ENCODE measurements at places on chromosomes 13 and 19.
A peak's percentile ranks its signal among the peaks of the same experiment; 100 is the strongest.

- no peak for DNase-seq
Observed at GRCh38 chr13:23703246-23703860, 133.1 kb downstream of the TNFRSF19 start.

DNA sequence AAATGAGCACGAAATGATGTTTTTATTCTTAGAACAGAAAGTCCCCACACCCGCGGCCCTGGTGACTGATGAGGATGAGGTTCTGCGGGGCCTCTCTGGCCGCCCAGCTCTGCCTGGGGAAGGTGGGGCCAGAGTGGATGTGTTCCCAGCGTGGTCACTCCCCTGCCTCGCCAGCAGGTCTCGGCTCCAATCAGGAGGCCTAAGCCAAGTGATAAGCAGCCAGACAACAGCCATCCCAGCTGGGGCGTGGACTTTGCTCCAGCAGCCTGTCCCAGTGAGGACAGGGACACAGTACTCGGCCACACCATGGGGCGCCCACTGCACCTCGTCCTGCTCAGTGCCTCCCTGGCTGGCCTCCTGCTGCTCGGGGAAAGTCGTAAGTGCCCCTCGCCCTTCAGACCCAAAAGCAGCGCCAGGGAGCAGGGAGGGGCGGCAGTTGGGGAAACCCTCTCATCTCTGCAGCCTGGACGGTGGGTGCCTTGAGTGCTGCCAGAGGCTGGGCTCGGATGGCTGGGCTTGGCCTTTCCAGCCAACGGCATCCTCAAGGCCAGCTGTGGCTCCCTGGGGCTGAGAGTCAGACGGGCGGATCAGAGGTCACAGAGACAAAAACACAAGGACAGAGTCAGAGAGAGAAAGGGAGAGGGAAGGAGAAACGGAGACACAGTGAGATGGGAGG lies at the start of gene F10:
Gene F10, plus strand, starts transcription at position 250 of the 676 bp plus-strand sequence. Its CDS starts 57 bp downstream, at position 307.
- peak; percentile 92 for DNase-seq

- no peak for DNase-seq
Observed at GRCh38 chr19:3274942-3275582, 50.6 kb downstream of the CELF5 start.

- DNase-seq = no peak
Observed at GRCh38 chr13:31088826-31089420, 72.8 kb downstream of the HSPH1 start.

DNA sequence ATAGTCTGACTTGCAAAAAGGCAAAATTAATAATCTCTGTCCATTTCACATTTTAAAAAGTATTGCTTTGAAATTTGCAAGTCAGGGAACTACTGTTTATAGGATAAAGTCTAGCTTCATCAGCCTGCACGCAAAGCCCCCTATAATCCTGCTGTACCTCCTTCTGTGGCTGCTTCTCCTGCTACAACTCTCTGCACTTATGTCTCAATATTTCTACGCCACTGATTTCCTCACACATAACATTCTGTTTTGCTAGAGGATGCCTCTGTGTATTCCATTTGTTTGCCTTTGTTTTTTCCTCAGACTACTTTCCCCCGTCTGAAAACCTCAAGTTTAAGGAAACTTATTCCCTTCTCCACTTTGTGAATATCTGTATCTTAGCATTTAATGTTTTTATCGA lies 389.9 kb downstream of the RFC3 start:
- DNase-seq = no peak

GRCh38 chr13:106477303-106477702 lies 58.2 kb downstream of the EFNB2 start:
- DNase-seq = no peak

DNA sequence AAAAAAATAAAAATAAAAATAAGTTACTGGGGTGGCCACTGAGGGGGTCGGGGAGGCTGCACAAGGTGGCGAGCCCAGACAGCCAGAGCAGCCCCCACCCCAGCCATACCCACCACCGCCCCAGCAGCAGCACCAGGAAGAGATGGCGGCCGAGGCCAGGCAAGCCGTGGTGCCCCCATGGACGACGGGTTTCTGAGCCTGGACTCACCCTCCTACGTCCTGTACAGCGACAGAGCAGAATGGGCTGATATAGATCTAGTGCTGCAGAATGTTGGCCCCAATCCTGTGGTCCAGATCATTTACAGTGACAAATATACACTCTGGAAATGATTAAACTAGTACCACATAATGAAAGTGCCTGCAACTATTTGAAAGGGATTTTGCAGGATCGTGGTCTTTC lies 71.6 kb upstream of the ZDHHC20 start:
- DNase-seq = no peak

GRCh38 chr19:10271543-10272086 lies 695 bp downstream of the ICAM1 start:
- DNase-seq = no peak

GRCh38 chr19:5097959-5098623 lies 129.2 kb downstream of the KDM4B start:
- no peak for DNase-seq

GRCh38 chr13:82501834-82502233 lies 1380.4 kb downstream of the SLITRK1 start:
- no peak for DNase-seq

- no peak for DNase-seq
Observed at GRCh38 chr19:14566712-14567077, 5.2 kb downstream of the NDUFB7 start.

DNA sequence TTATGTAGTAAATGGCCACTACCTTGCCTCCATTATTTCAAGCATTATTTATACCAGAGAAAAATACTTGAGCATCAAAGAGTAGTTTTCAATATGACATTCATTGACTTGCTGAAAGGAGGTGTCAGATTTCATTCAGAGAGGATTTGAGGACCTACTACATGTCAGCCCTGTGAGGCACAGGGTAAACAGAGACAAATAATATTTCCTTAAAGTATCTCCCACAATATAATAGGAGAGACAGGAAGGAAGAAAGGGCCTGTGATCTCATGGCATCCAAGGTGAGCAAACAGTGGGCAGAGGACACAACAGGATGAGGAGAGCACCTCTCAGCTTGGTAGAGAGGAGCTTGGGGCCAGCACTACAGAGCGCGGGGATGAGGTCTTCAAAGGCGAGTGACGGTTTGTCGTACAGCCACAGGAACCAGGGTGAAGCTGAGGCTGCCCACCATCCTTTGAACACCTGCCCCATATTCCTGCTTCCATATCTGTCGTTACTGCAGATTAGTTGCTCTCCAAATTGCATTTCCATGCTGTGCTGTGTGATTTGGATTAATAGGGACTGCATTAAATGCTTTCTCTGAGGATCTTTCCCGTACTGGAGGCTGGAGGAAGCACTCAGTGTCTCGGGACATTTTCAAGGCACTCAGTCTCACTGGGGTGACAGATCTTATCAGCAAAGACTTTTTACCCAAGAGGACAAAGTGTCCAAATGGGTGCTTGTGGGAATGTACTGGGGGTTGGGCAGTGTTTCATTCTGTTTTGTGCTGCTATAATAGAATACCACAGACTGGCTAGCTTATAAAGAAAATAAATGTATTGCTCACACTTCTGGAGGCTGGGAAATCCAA lies 59.2 kb downstream of the GJA3 start:
- DNase-seq = no peak

DNA sequence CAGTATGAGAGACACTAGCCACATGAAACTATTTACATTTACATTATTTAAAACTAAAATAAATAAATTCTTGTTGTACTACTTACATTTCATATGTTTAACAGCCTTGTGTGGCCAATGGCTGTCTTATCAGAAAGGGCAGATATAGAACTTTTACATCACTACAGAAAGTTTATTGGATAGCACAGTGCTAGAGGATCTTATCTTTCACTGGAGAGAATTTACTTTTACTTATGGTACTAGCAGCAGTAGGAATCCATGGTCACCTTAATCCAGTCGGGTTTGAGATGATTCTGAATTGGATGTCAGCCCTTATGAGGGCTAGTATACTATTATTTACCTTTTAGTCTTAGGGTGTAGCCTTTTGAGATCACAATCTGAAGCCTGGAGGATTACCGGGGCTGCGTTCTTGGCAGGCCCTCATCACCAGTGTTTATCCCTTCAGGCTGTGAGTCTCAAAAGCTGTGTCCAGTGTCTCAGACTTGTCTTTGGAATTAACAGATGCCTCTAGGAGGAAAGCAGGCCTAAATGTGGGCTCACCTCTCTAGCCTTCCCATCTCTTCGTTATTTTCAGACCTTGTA lies 21.7 kb downstream of the IFT88 start:
- DNase-seq = no peak

DNA sequence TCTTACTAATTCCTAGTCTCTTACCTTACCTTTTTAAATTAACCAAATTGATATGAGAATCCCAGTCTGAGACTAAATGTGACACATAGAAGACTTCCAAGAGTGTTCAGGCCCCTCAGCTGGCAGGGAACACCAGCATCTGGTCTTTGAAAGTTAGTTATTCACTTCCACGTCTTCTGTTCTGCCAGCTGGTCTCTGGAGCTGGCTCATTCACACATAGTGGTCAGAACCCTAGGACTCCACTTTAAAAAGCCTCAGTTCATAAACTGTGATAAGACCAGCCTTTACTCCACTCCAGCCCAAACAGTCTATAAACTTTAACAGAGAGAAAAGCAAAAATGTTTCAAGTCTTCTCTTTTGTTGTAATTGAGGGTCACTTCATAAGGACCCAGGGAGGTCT lies 263.0 kb downstream of the DCT start:
- DNase-seq = no peak

All from hepatocyte (in vitro differentiated cells).